ENCODE measurements at places on chromosomes 1 and 21.
A peak's percentile ranks its signal among the peaks of the same experiment; 100 is the strongest.

DNA sequence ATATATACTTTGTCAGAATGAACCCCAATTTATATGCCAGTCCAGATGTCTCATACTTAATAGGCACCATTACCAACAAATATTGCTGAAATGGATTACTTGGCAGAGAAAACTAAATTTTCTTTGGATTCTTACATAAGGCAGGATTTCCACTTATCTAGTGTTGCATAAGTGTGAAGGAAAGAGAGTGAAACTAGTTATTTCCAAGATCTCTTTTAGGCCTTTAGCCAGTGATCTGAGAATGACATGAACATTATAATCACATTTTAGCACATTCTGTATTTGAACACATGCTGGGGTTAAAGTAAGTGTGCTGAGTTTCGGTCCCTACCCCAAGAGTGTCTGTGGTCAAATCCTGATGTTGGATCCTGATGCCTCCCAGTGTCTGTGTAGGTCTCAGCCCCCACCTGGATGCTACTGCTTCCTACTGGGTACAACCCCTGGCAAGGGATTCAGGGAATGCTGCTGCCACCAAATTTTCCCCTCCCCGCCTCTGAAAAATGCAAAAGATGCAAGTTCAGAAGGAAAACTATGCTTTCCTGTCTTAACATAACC, 11.2 kb downstream of the DDAH1 start:
- DNase-seq = no peak

DNA sequence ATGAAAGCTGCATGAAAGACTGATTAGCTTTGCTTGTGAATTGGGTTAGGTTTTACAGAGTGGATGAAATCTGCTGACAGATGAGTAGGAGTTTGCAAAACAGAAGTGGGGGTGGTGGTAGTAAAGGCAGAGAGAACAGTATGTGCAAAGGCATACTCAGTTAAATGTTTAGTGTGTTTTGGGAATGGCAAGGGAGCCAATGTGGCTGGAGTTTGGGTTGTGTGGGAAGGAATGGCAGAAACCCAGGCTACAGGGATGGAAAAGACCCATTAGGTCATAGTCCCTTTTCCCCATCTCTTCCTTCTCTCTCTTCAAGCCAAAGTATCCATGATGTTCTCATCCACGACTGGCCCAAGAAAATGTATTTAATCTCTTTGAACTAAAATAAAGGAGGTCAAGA, 362.2 kb upstream of the LYPLAL1 start:
- DNase-seq = no peak

- no peak for DNase-seq
These were observed 244.6 kb downstream of the COL11A1 start for GRCh38 chr1:102863704-102864103.

DNA sequence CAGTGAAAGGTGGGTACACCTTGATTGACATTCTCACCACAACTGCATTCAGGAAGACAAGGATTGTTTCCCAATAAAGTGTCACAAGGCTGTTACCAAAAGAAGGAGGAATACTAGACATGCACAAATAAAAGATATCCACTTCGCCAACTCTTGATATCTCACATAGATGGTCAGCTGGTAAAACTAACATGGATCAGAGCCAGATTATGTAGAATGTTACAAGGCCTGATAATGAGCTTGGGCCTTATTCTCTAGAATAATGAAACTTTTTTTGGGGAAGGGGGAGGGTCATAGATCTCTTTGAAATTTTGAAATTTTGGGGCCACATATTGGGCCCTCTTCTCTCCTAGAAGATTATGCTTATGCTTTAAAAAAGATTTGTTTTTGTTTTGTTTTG, 24.9 kb downstream of the RAP1A start:
- no peak for DNase-seq

DNA sequence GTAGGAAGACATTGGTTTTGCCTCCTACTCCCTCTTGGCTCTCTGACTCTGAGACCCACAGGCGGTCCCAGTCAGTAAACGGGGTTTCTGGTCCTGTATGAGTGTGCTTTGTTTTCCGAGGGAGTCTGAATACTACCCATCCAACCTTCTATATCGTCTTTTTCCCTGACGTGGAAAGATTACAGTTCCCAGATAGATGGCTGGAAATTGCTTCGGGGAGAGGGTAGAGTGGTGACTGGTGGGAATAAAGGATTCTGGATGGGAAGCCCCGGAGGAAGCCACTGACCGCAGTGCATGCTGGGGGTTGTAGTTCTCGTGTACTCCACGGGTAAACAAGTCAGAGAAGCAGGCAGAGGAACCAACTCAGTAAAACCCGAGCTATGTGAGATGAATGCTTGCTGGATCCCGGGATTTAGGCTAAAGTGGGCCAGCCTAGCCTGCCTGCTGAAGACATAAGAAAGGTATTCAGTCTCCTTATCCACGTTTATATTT, 66.2 kb upstream of the IRF2BP2 start:
- DNase-seq = peak; percentile 88

- no peak for DNase-seq
These were observed 58.5 kb upstream of the DNAJC6 start for GRCh38 chr1:65250826-65251225.

GRCh38 chr1:201889090-201889968, 631 bp downstream of the SHISA4 start:
- no peak for DNase-seq

DNA sequence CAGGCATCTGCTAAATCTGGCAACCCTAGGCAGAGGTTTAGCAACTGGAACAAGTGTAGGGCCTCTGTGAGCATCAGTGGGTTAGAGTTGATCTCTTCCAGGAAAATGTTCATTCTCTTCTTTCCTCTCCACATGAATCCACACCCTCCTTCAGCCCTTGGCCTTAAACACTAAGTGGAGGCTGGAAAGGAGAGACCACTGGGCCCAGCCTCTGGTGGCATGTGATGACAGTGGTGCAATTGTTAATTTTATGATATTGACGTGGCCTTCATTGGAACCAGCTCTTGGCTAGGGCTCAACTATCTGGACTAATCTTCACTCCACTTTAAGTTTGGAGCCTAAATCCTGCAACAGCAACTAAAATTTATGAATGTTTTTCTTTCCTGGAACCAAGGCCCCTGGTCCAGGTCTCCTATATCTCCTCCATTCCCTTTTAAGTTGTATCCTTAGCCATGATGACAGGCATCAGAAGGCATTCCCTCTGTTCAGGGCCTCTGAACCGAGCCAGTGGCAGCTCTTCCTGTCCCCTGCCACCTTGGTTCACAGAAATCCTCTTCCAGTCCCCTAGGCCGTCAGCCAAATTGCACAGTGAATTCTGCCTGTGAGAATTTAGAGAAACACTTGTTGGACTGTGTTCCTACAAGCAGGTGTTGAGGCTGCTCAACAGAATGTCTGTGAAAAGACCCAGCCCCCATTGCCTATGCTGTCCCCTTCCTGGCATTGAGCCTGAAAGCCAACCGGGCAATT, 132.2 kb downstream of the PSMG1 start:
- DNase-seq = peak; percentile 20

GRCh38 chr1:110488867-110489266, 30.1 kb downstream of the KCNA10 start:
- DNase-seq = no peak

- no peak for DNase-seq
These were observed 142.3 kb upstream of the SAMSN1 start for GRCh38 chr21:14688412-14688811.

GRCh38 chr1:243354511-243355153, 98.8 kb downstream of the SDCCAG8 start:
- DNase-seq = peak; percentile 5

DNA sequence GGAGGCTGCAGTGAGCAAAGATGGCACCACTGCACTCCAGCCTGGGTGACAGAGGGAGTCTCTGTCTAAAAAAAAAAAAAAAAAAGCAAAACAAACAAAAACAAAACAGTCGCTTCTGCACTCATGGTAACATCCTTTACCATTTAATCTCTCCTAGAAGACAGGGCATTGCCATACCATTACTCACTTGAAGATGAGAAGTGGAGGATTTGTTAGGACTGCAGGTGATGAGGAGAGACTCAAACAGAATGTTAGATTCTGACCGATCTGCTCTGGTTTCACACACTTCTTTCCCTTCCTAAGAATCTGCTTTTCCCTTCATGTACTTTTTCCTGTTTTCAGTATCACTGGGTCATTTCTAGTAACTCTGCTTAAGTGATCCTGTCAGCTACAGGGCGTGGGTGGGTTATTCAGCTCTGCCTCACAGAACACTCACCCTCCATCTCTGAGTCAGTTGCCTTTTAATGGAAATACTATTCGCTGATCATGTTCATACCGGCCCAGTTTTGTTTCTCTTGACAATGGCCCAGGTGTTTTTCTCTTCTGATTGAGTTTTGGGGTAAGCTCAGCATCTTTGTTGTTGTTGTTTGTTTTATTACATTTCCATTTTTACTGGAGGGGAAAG, 148.0 kb upstream of the ERG start:
- DNase-seq = peak; percentile 72

- no peak for DNase-seq
These were observed 63.9 kb upstream of the HSD17B7 start for GRCh38 chr1:162726555-162726954.

DNA sequence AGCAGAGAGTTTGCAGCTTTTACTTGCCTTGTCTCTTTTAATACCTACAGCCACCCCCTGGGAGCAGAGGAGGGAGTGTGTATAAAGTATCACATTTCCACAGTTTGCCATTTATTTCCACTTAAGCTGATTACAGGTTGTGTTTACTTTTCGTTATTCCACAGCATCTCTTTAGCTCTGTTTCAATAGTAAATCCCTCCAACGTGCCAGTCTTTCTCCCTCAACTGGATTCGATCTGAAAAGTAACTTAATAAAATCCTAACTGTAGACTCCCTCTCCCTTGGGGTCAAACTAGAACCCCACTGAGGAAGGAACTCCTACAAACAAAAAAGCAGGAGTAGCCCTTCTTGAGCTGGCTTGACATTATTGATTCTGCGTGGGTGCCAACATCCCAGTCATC, 3.1 kb upstream of the FCGR2A start:
- no peak for DNase-seq

GRCh38 chr1:74629283-74629682, 44.3 kb downstream of the ERICH3 start:
- DNase-seq = no peak

GRCh38 chr1:216903382-216903740, 180.1 kb upstream of the ESRRG start:
- DNase-seq = no peak

GRCh38 chr1:98651116-98651632, 10.3 kb upstream of the SNX7 start:
- no peak for DNase-seq

DNA sequence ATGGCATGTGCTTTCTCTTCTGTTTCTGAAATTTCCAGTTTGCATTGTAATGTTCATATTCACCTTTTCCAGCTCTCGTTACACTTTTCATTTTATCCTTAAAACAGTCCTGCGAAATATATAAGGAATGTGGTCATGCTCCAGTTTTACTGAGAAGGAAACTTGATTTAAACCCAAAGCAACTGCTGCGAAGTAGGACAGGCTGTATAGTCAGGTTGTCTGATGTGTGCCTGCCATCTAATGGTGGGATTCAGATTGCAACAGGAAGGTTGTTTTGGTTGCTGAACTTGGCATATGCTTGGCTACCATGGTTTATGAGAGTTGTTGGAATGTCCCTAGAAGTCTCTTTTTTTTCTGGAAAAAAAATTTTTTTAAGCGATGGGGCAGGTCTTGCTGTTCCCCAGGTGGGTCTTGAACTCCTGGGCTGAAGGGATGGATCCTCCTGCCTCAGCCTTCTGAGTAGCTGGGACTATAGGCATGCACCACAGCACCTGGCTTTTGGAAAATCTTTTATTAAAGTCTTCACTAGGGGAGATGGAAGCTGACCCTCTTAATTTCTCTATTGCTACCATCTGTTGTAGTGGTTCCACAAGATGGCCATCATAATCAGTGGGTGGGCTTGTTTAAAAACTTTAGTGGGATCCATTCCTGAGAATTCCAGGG, 86.9 kb downstream of the UCK2 start:
- peak; percentile 86 for DNase-seq

- no peak for DNase-seq
These were observed 70.1 kb downstream of the KAZN start for GRCh38 chr1:14668538-14668937.

DNA sequence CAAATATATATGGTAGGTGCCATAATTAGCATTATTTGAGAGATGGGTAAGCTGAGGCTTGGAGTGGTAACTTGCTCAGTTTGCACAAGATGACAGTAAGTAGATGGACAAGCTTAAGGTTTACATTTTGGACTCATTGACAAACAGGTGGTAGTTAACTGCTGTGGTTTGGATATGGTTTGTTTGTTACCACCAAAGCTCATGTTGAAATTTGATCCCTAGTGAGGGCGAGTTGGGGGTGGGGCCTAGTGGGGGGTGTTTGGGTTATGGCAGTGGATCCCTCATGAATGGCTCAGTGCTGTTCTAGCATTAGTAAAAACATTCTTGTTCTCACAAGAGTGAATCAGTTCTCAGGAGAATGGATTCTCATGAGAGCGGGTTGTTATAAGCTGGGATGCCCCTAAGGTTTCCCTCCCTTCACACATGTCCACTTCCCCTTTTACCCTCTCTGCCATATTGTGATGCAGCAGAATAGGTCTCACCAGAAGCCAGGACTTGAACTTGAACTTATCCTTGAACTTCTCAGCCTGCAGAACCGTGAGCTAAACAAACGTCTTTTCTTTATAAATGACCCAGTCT, 6.6 kb upstream of the PRRX1 start:
- DNase-seq = no peak

DNA sequence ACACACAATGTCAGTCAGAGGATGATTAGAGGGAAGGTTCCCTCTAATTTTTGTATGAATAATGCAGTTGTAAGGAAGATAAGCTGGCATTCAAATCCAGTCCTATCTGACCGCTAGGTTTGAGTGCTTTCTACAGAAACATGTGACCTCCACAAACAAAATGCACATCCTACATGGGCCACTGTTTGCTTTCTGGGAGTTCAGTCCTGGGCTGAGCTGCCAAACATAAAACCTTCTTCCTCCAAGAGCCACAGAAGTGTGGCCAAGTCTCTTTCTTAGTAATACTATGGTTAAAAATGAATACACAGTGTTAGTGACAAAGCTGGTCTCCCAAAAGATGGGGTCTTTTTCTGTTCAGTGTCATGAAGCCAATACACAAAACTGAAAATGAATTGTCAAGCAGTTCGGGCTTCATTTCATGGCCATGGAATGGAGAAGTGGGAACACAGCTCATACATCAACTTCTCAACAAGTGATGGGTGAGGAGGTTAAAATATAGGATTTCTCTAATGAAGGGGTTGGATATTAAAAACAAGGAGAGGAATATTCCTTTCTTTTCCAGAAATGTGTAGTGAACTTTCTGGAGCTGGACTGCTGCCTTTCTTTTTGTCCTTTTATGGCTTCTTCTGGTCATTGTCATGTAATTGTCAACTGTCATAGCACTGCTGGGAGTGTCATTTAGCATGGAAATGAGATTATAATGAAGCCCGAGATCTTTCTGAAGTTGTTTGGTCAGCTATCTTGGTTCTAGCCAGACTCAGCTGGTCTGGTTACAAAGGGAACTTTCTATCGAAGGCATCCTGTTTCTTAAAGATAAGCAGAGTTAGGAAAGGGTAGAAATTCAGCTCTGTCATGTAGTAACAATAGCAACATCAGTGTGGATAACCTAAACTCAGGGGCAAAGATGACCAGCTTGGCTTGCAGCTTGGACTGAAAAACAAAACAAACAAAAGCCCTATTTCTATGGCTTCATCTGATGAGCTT, 135.1 kb downstream of the CHD1L start:
- no peak for DNase-seq

All from AG08395 (cell line).